Stimulated activated CD4-positive, alpha-beta T cell treated with anti-CD3 and anti-CD28 coated beads, Interleukin-1b, Interleukin-23, amount 100 ng/mL, for 1 hour (primary cell): ENCODE measurements at places on chromosomes 7 and 10.

DNA sequence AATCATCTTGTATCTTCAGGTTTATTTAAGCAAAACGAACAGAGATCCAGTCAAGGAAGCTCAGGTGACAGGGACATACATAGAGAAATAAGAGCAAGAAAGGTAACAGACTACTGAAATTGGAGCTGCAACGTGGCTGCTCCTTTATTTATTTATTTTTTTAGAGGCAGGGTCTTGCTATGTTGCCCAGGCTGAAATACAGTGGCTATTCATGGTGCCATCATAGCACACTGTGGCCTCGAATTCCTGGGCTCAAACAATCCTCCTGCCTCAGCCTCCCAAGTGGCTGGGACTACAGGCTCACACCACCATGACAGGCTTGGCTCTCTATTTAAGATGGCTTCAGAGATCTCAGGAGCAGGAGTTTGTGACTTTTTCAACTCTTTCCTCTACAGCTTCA, 46.4 kb downstream of the COL1A2 start:
- no peak for DNase-seq

DNA sequence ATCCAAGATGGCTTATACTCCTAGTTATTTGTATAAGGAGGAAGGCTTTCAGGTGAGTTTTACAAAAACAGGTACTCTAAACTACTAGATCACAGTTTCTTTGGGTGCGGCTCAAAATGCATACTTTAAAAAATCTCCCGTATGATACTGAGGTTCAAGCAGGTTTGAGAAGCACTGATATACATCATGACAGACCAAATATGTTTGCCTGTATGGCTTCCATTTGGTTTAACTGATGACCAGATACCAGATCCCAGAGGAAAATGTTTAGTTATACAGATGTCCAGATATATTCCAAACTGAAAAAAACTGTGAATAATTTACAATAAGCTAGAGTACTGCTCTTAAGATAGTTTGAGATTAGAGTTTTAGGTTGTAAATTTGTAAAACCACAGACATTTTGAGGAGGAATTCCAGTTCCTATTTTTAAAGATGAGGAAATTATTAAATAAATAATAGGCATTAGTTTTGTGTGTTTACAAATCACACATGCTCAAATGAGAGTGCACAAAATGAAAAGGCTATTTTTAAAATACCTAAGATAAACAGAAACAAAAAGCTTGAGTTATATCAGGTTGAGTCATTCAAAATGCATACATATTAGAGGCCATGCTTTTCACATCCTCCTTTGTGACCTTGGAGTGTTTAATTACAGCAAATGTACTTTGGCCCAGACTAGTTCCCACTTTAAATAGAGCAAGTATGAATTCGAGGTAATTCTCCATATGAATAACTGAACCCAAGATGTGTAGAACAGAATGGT, 60.5 kb downstream of the SEMA3C start:
- DNase-seq, result no peak

DNA sequence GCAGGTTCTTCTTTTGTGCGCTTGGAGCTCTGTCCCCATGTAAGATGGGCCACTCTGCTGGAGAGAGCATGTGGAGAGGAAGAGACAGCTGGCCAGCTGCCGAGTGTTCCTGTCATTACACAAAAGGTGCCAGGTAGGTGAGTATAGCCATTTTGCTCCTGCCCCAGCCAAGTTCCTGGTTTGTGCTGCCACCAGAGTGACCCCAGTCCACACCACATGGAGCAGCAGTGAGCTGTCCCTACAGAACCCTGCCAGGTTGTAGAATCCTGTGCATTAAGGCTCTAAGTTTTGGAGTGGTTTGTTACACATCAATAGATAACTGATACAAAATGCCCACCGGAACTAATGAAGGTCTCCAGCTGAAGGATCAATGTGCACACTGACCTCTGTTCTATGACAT, 84.6 kb upstream of the GHITM start:
- no peak for DNase-seq

- DNase-seq, result no peak
Measured at GRCh38 chr7:131007439-131008330, 273.7 kb upstream of the KLF14 start.

DNA sequence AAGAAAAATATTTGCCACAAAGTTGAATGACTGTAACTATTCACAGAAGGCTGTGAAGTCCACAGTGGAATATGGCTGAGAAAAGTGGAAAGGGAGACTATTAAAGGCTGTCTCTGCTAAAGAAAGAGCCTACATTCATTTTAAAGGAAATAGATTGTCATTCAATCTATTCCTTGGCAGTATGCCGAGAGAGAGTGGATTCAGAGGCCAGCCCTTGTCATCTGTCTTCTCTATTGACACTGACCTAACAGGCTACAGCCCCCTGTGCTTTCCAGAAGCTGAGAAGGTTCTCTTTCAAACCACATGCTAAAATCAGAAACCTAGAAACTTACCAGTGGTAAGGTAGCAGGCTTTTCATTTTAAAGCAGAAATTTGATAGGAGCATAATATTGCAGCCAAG, 12.1 kb downstream of the ODAD2 start:
- DNase-seq, result no peak

DNA sequence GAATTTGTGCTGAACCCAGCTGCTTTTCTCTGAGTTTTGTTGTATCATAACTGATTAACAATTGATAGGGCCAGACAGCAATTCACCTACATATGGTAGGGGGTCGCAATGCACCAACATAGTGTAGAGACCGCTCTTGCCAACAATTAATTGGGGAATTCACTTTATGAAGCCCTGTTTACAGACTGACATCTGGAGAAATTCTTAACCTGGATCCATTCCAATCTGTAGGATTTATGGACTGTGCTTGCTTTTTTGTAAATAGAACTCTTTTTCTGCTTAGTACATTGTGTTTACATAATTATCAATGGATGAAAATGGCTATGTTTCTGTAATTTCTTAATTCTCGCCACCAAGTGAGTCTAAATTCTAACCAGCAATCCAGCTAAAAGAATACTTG, 311.7 kb upstream of the BMPER start:
- DNase-seq, result no peak

DNA sequence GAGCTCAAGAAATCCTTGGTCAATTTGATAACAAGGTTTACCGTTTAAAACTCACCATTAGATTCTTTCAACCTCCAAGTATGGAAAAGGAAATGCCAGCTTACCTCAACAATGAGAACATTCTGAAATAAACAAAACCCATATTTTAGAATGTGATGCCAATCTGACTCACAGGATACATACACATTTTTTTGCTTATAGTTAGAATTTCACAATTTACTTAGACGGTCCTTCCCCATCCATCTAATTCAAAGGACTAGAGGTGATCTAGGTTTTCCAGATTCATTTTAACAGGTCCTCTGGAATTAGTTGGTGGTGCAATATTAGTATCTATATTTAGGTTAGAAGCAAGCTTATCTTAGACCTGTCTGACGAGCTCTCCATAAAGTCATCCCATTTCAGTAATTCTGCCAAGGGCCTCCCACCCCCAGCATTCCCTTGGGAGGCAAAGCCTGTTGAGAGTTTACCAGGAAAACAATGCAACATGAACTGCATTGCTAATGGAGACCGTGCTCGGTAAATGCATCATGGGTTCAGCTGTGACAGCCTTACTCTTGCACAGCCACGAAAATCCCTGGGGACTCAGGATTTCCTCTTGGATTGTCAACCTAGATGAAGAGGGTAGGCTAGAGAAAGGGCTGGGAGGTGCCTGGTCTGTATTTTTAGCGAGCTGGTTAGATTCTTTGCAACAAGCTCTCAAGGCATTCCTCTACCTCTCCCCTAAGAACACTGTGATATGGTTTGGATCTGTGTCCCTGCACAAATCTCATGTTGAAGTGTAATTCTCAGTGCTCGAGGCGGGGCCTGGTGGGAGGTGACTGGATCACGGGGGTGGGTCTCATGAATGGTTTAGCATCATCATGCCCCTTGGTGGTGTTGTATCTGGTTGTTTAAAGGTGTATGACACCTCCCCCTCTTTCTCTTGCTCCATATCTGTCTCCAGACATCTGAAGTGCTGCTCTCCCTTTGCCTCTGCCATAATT, 93.8 kb downstream of the PRTFDC1 start:
- no peak for DNase-seq

DNA sequence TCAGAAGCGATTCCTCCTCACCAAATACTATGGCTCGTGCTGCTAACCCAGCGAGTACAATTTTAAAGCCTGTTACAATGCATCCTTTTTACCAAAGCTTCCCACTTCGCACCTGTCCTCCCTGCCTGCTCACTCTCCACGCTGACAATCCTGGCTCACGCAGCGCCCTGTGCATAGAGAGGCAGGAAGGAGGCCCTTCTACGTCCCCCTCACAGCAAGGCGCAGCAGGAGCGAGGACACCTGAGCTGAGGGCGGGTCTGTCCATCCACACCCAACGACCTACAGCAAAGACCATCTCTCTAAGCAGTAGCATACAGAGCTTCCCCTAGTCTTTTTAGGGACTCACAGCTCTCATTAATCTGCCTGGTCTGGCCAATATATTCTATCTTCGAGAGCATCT, 46.0 kb downstream of the MKI67 start:
- DNase-seq, result no peak

DNA sequence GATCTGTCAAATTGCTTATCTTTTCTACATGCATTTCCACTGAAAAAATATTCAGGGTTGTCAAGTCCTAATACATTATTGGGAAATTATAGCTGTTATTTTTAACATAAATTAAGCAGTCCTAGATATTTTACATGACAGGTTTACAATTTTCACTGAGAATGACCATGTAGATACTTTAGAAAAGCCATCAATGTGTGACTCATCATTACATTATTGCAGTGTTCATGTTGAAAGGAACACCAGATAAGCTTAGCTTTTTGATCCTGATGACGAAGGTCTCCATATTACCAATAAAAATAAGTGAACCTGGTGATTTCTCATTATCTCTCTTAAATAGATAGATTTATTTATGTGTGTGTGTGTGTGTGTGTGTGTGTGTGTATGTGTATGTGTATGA, 529.5 kb upstream of the PCDH15 start:
- no peak for DNase-seq

DNA sequence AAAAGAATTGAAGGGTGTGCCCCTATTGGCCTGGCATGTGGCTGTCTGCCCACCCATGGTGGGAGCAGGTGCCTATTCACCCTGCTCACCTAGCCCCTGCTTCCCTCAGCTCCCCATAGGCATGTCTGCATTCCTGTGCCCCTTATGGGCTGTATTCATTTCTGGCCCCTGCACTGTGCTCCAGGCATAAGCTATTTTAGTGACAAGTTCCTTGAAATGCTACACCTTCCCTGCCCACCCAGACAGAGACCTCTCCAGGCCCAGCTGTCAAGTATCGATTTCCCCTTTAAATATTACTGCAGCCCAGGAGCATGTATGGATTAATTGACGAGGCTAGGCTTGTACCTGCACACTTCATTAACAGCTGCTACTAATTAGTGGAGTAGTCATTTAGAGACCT, 235.4 kb downstream of the RPS24 start:
- DNase-seq, result no peak

GRCh38 chr10:101063548-101064414, 2.0 kb downstream of the KAZALD1 start:
- DNase-seq, result no peak

- no peak for DNase-seq
Measured at GRCh38 chr7:37510043-37510634, 61.5 kb upstream of the ELMO1 start.

GRCh38 chr10:125734823-125735222, 15.3 kb downstream of the EDRF1 start:
- no peak for DNase-seq

GRCh38 chr7:149748076-149748874, 25.1 kb downstream of the ZNF467 start:
- DNase-seq, result no peak

DNA sequence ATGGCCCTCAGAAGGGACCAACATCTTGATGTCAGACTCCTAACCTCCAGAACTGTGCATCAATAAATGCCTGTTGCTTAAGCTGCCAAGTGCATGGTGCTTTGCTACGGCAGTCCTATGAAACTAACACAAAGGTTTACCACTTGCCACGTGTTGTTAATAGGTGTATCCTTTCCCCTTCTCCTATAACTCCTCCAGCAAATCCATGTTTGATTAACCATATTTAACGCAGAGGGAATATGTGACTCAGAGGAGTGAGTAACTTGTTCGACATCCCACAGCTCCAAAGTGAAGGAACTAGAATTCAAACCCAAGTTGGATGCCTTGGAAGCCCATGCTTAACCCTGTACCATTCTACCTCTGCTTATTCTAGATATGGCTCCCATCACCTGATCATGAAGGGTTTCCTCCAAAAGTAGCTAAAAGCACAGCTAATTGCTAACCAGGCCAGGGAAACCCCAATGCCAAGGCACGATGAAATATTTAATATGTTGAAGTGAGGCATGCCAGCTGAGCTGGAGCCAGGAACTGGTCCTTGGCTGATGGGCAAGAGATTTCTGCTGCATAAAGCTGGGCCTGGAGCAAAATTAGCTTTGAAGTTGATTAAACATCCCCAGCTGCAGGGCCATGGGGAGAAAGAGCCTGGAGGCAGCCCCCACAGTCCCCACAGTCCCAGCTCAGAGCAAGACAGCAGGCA, 131.9 kb downstream of the C10orf90 start:
- no peak for DNase-seq

DNA sequence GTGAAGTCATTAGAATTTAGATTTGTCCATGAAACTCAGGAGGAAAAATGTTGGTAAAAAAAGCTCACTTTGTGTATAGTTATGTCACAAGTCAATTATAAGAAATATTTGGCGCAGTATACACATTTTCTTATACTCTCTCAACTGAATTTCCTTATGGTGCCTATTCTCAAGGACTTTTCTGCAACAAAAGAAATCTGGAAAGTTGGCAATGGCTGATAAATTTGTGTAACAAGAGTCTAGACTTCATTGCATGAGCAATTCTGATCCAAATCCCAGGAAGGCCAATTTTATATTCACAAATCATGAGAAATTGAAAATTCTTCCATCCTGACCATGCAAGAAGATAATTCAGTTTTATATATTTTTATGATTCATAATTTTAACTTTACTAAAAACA, 35.7 kb downstream of the PPP1R3A start:
- no peak for DNase-seq

- DNase-seq, result no peak
Measured at GRCh38 chr10:104941662-104942061, 300.6 kb downstream of the SORCS3 start.

DNA sequence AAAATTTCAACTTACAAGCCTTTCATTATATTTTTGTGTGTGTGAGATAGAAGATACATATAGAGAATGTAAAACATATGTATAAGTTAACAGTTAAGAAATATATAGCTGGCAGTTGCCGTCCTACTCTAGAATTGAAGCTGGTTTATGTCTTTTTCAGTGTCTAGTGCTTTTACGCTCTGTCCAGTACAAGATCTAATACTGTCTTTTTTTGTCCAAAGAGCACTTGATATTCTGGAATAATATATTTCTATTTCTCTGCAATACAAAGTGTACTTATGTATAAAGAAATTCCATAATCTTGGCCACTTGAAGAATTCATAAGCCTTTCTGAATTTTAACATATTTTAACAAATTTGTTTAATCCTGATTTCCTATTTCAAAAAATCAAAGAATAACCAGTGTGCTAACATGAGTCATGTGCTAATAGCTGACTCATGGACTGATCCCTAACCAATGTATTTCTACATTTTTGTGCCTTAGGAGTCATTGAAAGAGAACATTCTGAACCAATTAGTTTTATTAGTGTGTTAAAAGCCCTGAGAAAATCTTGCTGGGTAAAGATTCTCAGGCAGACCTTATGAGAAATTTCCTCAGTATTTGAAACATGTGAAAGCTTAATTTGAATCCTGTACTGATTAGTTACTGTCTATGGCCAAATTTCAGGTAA, 73.2 kb upstream of the CCAR1 start:
- no peak for DNase-seq
